Activated T-helper 1 cell treated with Interleukin-2 at 50 U/mL for 16 hours (primary cell): ENCODE measurements at places on chromosomes 6 and 20.

- DNase-seq: no peak
These were observed 212.3 kb downstream of the ERMARD start for GRCh38 chr6:169963581-169964297.

DNA sequence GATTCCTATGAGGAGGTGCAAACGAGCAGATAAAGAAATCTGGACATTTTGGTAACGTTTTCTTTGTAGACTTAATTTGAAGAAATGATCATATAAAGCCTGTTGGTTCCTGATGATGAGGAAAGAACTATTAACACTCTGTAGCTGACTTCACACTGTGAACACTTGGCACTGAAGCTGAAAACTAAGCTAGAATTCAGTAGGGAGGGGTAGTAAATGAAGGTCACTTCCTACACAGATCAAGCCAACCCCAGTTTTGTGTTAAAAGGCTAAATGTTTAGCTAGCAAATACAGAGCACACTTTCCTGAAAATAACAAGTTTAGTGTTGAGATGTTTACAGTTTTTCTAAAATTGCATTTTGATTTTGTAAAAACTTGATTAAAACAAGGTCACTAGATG is 296.2 kb upstream of the PRDM1 start:
- DNase-seq: no peak

DNA sequence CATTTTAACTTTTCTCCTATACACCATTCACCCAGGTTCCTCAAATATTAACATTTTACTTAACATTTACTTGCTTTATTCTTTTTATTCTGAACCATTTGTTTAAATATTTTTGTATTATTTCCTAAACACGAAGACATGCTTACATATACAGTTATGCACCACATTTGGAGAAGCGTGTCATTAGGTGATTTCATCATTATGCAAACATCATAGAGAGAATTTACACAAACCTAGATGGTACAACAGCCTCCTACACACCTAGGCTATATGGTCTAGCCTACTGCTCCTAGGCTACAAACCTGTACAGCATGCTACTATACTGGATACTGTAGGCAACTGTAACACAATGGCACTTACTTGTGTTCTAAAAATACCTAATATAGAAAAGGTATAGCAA is 6.6 kb downstream of the TDP2 start:
- DNase-seq: no peak

DNA sequence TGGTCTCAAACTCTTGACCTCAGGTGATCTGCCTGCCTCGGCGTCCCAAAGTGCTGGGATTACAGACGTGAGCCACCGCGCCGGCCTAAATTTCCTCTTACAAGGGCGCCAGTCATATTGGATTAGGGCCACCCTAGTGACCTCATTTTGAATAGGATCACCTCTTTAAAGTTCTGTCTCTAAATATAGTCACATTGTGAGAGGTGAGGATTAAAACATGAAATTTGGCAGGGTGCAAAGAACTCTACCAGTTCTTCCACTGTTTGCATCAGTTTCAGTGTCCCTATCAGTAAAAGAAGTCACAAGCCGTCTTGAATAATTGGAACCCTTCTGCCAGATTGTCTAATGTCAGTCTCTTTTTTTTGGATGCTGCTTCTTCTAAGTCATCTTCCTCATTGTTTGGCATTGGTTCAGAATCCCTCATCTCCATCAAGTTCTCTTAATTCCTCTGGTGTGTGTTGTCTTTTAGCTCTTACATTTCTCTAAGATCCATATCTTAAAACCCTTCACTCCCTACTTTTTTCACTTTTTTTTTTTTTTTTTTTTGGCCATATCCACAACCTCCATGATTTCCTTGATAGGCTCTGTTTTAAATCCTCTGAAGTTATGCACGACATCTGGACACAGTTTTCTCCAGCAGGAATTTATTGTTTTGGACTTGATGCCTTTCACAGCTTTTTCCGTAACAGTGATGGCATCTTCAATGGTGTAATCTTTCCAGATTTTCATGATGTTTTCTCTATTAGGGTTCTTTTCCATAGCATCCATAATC is 56.8 kb downstream of the NCOA3 start:
- DNase-seq: no peak

DNA sequence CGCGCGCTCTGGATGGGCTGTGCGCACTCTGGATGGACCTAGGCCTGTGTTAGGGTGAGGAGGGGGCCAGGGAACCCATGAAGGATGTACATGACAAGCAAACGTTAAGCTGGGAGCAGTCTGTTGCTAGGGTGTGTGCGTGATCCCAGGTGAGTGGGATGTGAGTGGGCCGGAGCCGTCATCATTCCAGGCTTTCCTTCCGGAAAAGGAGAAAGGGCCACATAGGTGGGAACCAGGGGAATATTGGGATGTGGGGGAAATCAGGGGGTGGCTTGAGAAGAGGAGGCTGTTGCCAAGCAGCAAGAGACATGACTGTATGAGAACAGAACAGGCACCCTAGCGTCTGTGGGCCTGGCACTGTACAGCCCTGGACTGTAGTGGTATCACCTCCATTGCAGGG is 49.7 kb upstream of the EPB41L1 start:
- DNase-seq: no peak

DNA sequence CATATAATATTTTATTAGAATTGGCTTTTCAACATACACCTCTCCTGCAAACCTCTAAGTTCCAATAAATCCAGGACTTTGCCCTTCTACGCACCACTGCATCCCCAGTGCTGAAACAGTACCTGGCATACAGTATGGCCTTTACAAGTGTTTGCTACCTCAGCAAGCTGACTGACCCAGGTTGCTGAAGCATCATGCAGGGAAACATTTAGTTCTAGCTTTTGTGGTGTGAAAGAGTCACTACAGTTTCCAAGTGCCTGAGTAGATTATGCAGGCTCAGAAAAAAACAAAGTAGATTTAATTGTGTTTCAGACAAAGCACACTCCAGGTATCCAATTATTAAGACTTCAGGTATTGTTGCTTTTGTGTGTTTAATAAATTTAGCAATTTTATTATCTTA is 614.2 kb upstream of the NRSN1 start:
- DNase-seq: no peak

GRCh38 chr6:10991115-10991514 is 53.0 kb downstream of the ELOVL2 start:
- DNase-seq: no peak

GRCh38 chr6:9095729-9096128 is 660.4 kb upstream of the SLC35B3 start:
- DNase-seq: no peak
